CD4-positive, alpha-beta T cell treated with Interleukin-17A for 1 hour (primary cell): ENCODE measurements at places on chromosomes 5 and 9.

DNA sequence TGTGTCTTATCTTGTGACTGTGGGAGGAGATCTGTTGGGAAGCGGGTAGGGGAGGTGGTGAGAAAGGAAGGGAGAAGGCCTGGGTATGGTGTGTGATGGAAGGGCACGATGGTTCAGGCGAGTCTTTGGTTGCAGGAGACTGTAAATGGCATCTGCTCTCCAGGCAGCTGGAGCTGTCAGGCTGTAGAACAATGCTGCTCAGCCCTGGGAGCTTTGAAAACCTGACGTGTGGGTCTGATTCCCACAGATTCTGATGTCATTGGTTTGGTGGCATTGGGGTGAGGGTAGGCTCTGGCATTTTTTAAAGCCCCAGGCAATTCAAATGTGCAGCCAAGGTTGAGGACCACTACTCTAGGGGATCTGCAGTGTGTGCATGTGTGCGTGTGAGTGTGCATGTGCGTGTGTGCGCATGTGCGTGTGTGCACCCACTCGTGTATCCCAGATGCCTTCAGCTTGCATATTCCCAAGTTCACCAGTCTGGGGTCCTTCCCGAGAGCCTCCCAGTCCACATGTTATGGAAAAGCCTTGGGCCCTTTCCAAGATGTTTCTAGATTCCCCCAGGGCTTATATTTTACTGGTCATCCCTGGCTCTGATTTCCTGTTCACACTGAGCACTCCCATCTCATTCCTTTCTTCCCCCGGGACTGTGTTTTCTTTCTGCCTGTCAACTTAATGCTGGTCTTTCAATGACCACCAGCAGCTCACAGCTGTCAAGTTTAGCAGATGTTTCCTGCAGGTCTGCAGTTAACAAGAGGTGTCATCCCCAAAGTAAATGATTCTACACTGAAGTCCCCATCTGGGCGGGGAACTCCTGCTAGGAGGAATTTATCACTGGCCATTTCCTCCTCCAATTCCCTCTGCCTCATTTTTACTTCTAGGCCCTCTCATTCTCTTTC is 34.0 kb downstream of the BOD1 start:
- no peak for DNase-seq

- DNase-seq = no peak
Observed at GRCh38 chr5:135559354-135559753, 19.4 kb downstream of the CXCL14 start.

DNA sequence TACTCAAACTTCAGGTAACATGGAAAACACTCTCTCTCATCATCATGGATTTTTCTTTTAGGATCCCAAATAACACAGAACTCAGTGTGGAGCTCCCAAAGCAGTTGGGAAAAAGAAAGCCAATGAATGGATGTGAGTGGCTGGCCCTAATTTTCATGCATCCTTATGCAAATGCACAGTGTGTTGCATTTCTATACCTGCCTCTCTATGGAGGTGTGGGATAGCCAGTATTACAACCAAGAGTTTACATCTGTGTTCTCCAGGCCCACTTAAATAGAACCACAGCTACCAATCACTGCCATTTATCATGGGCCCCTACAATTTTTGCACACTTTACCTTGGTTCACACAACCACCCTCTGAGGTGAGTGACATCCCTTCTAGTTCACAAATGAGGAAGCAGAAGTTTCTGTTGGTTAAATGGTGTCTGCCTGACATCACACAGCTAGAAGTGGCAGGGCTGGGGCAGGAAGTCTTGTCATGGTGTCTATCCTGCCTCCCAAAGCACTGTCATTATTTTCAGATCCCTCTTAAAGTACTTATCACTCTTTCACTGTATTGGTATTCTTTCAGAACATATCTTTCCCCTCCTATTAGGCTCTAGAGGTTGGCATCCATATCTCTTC is 17.3 kb downstream of the MAMDC2 start:
- DNase-seq = no peak

- DNase-seq = no peak
Observed at GRCh38 chr5:170749911-170750431, 33.6 kb upstream of the GABRP start.

- DNase-seq = no peak
Observed at GRCh38 chr5:175452166-175452565, 8.2 kb upstream of the DRD1 start.

DNA sequence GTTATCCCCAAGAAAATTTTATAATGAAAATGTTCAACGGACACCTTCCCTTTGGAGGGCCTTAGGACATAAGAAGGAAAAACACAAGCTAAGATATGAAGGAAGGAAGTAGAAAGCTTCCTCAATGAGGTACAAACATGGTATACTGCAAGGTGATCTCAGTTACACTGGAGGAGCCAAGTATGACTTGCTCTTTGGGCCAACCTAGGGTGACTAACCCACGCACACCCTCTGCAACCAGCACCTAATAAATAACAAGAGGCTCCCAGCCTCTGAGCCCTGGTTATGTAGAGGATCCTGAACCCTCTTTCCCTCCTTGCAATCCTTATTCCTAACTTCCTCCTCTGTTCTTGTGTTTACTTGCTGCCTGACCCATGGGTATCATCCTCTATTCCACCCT is 38.3 kb upstream of the KCNV2 start:
- no peak for DNase-seq
